Activated CD8-positive, alpha-beta memory T cell treated with anti-CD3 and anti-CD28 coated beads for 4 hours (primary cell): ENCODE measurements at places on chromosomes 7 and 10.

DNA sequence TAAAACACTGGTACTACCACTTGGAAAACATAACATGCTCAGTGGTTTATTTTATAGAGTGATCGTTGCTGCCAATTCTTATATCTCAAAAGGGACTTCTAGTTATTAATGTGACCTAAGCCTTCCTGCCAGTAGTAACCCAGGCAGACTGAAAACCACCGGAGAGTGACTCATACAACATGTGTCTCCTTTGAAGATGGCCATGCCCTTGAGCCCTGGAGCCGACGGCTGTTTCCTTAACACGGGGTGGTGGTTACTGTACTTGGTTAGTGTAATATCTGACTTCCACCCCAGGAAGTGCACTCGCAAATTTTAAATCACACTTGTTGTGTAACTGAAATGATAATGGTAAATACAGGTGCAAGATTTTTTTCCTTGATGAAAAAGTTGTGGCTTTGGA is 30.5 kb downstream of the JAKMIP3 start:
- DNase-seq = no peak

- DNase-seq = no peak
These were observed 185.2 kb upstream of the PPP1R3A start for GRCh38 chr7:114104035-114104434.

- no peak for DNase-seq
These were observed 8.2 kb upstream of the VCL start for GRCh38 chr10:73989594-73990150.

DNA sequence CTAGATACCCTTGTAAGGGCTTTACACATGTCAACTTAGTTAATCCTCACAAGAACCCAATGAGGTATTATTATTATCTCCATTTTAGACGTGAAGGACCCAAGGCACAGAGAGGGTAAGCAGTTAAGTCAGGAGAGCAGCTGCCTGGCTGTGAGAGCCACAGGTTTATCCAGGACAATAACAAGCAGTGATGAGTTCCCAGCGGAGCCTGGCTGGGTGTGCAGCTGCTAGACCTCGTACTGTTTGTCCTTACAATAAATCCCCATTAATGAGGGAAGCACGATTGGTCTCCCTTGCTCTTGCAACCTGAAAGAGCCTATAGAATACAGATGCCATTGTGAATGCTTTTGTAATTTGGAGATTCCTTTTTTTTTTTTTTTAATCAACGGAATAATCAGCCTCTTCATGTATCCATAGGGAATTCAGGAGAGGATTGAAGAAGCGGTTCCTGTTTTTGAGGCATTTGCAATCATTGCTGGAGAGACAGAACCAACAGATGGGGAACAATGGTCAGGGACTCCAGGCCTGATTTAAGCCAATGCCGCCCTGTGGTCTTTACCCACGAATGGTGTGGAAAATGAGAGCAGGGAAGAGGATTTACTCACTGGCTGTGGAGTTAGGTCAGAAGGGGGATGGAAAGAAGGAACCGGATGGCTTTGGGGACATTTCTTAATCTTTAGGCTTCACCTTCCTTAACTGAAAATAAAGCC is 12.3 kb upstream of the ASB4 start:
- DNase-seq = no peak

GRCh38 chr10:110500515-110500905 is 2.8 kb downstream of the DUSP5 start:
- no peak for DNase-seq

- DNase-seq = no peak
These were observed 44.0 kb downstream of the COL13A1 start for GRCh38 chr10:69845574-69846292.
